ENCODE measurements at places on chromosomes 1 and 21. TPM values are rescaled to one million over a fixed set of nuclear protein-coding genes. Genes with fewer than 3 reads are reported as not detected.

Gene IL20
- not detected for total RNA-seq

- DNase-seq, result no peak
- H3K27ac ChIP-seq, result no peak overlapping the region
- H3K4me3 ChIP-seq, result no peak overlapping the region
- H3K27me3 ChIP-seq, result no peaks in the 10 kb centered on the region
- no peaks in the 10 kb centered on the region for H3K36me3 ChIP-seq
Measured at GRCh38 chr1:214640431-214641213, 37.6 kb downstream of the CENPF start.

DNA sequence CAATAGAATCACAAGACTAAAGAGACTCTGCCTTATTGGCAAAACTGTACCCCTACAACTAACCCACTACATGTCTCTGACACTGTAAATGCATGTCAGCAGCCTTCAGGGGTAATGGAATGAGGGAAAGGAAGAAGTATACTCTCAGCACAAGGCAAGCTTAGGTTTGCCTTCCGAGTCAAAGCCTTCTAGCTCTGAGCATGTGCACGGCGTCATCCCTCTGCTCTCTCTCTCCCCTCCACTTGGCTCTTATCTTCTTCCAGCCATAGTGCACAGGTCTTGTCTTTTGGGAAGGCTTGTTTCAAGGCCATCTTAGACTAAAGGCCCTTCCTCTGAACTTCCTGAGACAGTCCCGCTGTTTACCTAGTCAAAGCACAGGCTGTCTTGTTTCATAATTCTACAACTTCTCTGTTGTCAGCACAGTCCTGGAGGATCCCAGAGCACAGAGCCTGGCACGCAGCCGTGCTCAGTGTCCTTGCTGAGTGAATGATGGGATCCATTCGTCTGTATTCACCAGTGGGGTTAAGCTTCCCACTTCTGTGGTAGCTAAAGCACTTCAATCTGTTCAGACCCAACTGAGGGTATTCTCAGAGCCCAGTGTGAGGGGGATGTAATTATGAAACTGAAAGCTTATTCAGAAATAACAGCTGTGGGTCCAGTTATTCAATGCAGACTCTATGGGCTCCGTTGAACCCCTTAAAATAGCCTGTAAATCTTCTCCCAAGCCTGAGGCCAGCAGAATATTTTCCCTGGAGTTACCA lies 166.5 kb upstream of the PLD5 start:
- no peak for DNase-seq
- H3K4me1 ChIP-seq, result no peaks in the 10 kb centered on the region
- H3K27me3 ChIP-seq, result no peaks in the 10 kb centered on the region
- no peaks in the 10 kb centered on the region for H3K36me3 ChIP-seq

- no peak overlapping the region for H3K4me3 ChIP-seq
Measured at GRCh38 chr1:72397786-72398185, 115.4 kb upstream of the NEGR1 start.

DNA sequence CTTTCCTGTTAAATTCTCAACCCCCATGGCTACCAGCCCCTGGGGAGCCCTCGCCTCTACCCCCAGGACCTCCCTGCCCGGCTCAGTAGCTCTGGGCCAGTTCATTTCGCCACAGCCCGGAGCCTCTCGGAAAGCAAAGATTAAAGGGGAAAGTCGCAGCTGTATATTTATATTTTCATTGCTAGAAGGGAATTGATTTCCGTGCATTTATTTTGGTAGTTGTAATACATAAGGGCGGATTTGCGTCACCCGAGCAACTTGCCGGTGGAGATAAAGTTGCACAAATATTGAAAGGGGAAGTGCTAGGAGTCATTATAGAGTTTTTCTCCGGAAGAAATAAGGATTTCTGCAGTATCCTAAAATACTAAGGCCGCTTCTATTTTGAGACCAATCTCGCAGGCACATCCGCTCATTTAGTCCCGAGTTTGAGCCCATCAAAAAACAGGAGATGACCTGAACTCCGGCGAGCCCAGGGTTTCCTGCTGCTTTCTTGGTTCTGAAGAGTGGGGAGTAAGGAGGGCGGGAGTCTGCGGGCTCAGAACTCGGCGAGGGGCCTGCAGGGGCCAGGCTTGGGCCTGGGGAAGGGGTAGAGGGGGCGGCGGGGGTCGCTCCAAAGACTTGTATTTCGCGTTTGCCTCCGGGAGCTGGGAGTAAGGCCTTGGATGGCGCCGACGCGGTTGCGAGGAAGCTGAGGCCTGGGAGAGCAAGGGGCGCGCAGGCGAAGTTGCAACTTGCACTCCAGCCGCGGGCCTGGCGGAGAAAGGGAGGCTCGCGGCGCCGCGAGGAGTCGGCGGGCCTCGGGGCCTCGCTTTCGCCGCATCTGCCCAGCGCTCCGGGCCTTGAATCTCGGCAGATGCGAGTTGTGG lies 2.5 kb upstream of the HLX start:
- H3K27ac ChIP-seq, result no peak overlapping the region
- H3K36me3 ChIP-seq, result no peaks in the 10 kb centered on the region
- no peaks in the 10 kb centered on the region for H3K27me3 ChIP-seq
- H3K4me3 ChIP-seq, result no peak overlapping the region
- H3K4me1 ChIP-seq, result no peaks in the 10 kb centered on the region

Data from aorta (tissue), 5 donors.